ENCODE measurements at places on chromosomes 12 and 14.

- DNase-seq: no peak
These were observed 307.0 kb downstream of the GLT1D1 start for GRCh38 chr12:129160282-129160681.

DNA sequence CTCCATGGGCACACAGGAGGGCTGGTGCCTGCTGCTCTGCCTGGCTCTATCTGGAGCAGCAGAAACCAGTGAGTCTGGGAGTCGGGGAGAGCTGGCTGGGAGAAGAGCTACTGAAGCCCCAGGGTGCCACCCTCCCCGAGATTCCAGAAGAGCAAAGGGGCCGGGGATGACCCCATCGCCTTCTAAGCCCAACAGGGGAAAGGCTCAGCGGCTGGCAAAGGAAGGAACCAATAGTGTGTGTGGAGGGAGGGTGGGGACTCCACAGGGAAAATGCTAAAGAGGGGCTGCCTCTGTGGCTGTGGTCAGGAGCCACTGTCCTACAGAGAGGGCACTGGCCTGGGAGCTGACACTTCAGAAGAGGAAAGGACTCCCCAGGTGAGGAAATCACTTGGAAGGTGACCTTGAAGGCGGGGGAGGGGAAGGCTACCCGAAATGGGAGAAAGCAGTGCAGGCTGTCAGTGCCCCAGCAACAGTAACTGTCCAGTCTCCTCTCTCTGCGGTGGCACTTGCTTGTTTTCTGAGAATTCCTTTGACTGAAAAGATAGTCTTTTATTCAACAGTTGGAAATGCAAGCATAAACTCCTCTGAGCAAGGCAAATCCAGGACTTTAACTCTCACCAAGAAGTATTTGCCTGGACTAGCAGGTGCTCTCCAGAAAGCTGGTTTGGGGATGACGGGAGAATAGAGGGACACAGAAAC is 552 bp downstream of the TAPBPL start:
- DNase-seq: peak; percentile 68

DNA sequence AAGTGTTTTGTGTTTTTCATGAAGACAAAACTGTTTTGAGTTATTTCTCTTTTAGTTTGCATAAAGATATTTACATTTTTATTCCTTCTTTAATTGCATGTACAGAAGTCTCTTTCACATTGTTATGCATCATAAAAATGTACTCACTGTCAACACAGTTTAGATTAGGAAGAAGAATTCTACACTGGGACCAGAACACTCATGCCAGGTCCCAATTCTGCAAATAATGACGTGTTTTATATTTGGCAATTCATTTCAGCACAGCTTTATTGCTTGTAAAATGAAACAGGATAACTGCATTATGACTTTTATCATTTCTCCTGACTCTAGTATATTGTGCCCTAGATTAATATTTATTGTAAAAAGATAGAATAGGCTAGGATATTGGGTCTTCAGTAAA is 369.2 kb downstream of the NAV3 start:
- no peak for DNase-seq

DNA sequence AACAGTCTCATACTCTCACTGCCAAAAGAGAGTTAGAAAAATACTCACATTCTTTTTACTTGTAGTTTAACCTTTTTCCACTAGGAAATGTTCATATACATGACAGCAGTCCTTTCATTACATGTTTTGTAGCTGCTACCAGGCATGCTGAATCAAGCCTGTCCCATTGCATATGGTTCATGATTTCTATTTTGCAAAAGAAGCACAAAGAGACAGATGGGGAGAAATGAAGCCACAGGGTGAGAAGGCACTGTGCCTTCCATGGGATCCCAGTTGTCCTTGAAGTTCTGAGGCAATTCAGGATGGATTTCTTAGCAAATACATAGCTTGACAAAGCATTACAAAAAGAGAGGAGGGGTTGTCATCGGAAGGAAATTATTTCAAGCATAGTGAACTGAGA is 89.5 kb downstream of the SMOC1 start:
- no peak for DNase-seq

DNA sequence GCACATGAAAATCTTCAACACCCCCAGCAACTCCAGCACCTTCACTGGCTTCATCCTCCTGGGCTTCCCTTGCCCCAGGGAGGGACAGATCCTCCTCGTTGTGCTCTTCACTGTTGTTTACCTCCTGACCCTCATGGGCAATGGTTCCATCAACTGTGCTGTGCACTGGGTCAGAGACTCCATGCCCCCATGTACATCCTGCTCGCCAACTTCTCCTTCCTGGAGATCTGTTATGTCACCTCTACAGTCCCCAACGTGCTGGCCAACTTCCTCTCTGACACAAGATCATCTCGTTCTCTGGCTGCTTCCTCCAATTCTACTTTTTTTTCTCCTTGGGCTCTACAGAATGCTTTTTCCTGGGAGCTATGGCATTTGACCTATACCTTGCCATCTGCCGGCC is 11.5 kb upstream of the OR11G2 start:
- DNase-seq: peak; percentile 8

DNA sequence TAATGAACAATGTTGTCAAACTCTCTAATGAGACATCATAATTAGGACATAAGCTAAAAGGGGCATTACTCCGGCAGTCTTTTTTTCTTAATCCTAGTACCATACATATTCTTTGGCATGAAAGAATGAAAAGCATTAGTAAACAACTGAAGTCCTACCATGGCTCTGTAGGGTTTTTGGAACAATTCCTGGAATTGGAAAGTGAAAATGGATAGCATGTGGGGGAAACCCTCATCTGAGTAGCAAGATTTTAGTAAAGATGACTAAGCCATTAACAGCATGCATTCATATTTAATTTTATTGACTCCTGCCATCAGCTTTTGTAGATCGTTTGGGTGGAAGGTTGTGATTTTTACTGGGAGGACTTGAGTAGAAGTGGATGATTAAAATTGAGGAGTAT is 216.2 kb upstream of the PDZRN4 start:
- no peak for DNase-seq

- no peak for DNase-seq
These were observed 9.7 kb upstream of the IFI27 start for GRCh38 chr14:94100847-94101246.

- no peak for DNase-seq
These were observed 42.8 kb downstream of the ACSM4 start for GRCh38 chr12:7346551-7347225.

GRCh38 chr14:69010648-69011047 is 31.5 kb upstream of the ACTN1 start:
- DNase-seq: peak; percentile 25

- DNase-seq: peak; percentile 30
These were observed 888 bp upstream of the PPP1R12A start for GRCh38 chr12:79935624-79936345.

GRCh38 chr12:131867471-131867870 is 27.0 kb upstream of the ULK1 start:
- no peak for DNase-seq

DNA sequence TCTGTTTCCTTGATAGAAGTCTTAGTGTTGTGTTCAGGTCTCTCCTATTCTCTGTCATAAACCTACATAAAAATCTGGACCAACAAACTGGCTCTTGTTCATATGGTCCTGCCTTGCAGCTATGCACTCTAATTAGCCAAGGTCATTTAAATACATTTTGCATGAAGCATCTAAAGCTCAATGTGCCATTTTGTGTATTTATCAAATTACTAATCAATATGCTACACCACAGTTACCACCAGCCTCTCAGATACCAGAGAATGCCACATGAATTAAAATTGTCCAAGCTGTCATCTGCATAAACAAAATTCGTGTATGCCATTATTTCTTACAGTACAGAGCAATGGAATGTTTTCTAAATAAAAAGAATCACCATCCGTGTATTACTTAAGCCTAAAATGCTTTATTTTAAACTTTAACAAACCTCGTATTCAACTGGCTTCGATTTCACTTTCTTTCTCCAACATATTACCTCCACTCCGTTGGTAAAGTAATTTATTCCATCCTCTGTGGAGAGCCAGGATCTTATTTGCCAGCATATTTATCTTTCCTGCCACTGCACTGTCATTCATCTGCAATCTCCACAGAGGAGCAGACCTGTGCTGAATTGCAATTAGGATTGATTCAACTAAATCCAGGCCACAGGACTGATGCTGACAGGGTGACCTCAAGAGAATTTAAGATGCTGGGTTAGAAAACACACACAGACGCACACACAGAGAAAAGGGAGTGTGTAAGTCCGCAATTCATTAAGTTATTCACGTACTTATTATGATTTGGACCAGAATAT is 284.1 kb upstream of the FOXG1 start:
- DNase-seq: no peak

GRCh38 chr12:24798335-24798734 is 150.6 kb downstream of the BCAT1 start:
- no peak for DNase-seq

- DNase-seq: no peak
These were observed 3.0 kb downstream of the B4GALNT1 start for GRCh38 chr12:57629897-57630471.

DNA sequence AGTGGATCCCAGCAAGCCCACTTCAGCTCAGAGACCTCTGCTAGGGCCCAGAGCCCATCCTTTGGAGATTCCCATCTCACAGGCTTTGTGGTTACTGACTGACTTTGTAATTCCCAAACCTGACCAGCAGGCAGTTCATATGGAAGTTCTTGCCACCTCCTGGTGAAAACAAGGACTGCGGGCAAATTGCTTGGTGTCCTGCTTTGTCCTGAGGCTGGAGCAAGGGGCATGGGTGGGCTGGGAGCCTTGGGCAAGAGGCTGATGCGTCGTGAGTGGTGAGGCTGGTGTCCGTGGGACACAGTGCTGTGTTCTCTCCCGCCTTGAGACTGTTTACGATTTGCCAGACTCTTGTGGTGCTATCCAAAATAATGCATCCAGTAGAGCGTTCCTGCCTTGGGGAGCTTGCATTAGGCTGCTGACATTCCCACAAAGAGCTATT is 91.0 kb downstream of the LRRC74A start:
- peak; percentile 70 for DNase-seq

GRCh38 chr14:57413849-57414248 is 23.5 kb downstream of the NAA30 start:
- DNase-seq: no peak

- no peak for DNase-seq
These were observed 63.9 kb downstream of the ITPK1 start for GRCh38 chr14:93051600-93052546.

- DNase-seq: peak; percentile 55
These were observed 30.2 kb downstream of the KCTD10 start for GRCh38 chr12:109446869-109447268.

DNA sequence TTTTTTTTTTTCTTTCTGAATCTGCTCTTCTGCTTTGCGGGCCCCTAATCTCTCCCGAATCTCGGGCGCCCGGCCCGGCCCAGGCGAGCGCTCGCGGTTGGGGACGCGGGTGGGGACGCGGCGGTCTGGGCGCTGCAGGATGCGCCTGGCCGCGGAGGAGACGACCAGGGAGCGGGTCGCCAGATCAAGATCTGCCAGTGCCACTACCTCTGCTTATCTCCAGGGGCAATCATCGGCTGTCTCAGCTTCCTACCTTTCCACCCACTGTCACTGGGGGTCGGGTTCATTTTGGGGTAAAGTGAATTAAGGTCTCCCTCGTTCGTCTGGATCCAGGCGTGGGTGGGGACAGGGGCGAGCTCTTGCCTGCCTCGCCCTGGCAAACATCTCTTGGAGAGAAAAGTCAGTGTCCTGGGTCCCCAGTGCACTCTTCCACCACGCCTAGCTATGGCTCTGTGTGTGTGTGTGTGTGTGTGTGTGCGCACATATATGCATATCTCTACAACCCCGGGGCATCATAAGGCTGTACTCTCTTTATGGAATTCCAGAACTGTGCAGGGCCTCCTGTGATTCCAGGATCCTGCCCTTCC is 422.3 kb downstream of the VRK1 start:
- DNase-seq: no peak

GRCh38 chr14:96584907-96585671 is 82.9 kb downstream of the PAPOLA start:
- no peak for DNase-seq

DNA sequence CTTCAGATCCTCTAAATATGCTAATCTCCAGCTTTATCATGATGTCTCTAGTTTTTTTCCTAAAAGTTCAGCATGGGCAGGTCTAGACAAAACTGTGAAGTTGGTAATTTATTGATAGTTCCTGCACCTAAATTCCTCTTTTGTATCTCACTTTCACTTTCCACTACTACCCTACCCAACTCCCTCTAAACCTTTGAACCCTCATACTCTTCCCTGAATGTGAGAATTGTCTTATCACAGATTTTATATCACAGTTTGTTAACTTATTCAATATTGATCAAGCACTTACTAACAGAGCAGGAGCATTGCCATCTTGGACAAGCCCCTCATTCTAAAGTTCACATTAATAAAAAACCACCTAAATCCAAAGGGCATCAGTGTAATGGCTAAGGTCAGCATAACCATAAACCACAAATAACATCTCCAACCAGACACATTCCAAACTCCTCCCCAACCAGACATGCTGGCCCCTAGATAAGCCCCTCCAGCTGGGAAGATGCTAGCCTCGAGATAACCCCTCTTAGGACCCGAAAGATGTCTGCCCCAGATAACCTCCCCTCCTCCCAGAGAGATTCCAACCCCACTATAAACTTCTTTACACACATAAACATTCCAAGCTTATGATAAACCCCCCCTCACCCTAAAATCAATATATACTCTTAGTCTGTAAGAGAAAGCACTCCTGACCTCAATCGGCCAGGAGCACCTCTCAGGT is 78.7 kb downstream of the FSCB start:
- DNase-seq: no peak

GRCh38 chr12:53344487-53344823 is 8.3 kb upstream of the SP7 start:
- DNase-seq: no peak

DNA sequence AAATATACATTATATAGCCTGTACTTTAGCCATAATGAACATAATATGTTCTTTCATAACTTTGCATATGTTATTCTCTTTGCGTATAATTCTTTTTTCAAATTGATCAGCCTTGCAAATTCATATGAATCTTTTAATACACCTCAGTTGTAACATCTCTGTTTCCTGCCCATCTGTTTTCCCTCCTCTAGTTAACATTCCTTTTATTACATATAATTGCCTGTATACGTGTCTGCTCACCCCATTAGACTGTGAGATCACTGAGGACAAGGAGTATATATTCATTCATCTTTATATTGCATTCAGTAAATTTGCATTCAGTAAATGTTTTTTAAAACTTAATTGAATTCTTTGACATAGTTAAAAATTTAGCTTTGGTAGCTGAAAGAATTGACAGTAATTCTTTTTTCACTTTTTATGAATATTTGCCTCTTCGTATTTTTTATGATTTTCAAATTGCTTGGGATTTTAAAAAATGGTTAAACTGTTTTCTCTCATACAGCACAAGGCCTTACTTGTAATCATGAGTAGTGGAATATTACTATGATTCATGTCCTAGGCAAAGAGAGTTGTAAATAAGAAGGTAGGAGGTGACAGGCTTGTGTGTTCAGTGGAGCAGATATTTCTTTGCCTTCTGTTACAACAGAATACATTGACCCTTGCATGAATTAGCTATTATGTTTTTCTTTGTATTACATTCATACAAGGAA is 32.8 kb upstream of the KLHL42 start:
- DNase-seq: no peak

DNA sequence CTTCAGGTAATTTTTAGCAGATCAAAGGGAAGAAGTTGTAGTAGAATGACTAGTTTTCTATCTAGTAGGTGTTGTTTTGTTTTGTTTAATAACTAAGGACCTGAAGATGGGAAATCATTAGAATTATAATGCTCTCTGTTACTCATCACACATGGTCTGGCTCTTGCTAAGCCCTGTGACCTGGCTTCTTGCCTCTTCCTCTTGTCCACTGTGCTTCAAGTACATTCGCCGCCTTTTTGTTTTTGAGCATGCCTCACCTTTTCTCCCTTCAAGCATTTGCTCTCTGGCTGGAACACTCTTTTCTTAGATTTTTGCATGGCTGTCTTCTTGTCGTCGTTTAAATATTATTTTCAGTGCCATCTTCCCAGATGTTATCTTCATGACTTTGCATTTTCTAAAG is 47.7 kb downstream of the DAAM1 start:
- no peak for DNase-seq

Measured in transverse colon (tissue), 4 donors.